WTC11 (cell line): ENCODE measurements at places on chromosomes 5 and 9. TPM values are rescaled to one million over a fixed set of nuclear protein-coding genes. Genes with fewer than 3 reads are reported as not detected.

The TTC39B gene
- 12.3 to 13.9 TPM (median 12.5 TPM) in 3 replicates for total RNA-seq

The TMEM174 gene
- total RNA-seq = not detected in 3 replicates

DNA sequence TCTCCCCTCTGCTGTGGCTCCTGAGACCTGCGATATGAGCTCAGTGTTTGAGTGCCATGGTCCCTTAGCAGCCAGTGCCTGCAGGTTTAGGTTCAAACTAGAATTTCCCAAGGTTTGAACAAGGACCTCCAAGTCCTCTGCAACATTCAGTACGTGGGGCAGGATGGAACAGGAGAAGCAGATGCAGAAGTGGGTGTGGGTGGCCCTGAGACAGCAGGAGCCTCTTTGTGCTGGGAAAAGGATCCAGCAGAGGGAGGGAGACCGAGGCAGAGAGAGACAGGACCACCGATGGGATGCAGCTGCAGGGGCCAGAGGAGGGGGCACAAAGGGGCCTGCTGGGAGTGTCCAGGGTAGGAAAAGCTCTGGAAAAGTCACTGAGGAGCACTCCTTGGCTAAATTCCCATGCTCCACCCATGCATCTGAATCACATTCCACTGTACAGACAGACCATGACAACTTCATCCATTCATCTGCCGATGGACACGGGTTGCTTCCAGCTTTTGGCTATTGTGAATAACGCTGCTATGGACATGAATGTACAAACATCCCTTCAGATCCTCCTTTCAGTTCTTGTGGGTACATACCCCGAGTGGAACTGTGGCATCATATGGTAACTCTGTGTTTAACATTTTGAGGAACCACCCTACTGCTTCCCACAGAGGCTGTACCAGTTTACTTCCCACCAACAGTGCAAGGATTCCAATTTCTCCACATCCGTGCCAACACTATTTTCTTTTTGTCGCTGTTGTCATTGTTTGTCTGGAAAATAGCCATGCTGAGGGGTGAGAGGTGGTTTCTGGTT lies 26.7 kb upstream of the SUSD3 start:
- DNase-seq = no peak
- H3K36me3 ChIP-seq = no peaks in the 10 kb centered on the region
- H3K27ac ChIP-seq = no peak overlapping the region
- H3K4me3 ChIP-seq = no peak overlapping the region

DNA sequence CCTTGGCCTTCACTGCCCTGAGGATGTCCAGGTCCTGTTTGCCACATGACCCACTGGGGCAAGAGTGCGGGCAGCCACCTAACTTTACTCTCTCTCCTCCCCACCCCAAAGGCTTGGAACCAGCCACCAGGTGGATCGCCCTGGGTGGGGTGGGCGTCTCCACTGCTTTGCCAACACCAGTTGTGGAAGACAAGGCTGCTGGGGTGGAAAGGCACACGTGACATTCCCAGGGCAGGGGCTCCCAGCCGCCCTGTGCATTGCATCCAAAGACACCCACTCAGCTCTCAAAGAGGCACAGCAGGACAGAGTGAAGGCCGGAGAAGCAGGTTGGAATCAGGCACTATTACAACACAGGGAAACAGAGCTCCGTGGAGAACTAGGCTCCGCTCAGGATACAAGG lies 162.2 kb downstream of the OLFM1 start:
- no peaks in the 10 kb centered on the region for H3K27me3 ChIP-seq
- H3K27ac ChIP-seq = no peak overlapping the region
- no peaks in the 10 kb centered on the region for H3K36me3 ChIP-seq
- H3K4me3 ChIP-seq = no peak overlapping the region
